ENCODE measurements at places on chromosomes 2 and 18. TPM values are rescaled to one million over a fixed set of nuclear protein-coding genes. Genes with fewer than 3 reads are reported as not detected.

DNA sequence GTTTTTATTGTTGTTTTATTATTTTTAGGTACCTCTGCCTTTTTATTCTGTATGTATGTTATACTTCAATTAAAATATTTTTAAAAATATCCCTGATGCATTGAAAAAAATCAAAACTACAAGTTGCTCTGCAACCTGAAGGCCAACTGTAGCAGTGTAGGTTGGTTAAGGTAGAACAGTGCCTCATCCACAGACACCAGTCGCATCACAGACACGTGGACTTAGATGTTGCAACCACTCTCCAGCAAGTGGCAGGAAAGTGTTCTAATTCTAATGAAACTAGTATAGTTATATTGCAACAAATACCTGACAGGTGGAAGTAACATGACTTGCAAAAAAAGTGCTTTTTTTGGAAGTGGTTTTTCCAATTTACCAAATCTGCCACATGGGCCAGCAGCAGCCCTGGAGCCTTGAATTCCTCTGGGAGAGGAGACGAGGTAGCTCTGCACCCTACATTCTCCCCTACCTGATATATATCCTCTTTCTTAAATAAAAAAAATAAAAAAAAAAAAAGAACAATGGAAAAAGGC, 28.4 kb upstream of the SLC3A1 start:
- H3K27me3 ChIP-seq, result no peaks in the 10 kb centered on the region
- no peak overlapping the region for H3K4me3 ChIP-seq
- DNase-seq, result no peak
- no peaks in the 10 kb centered on the region for H3K36me3 ChIP-seq
- H3K27ac ChIP-seq, result no peak overlapping the region
- H3K4me1 ChIP-seq, result peaks cover 9% of the 10 kb centered on the region

- no peak overlapping the region for H3K4me3 ChIP-seq
- H3K4me1 ChIP-seq, result no peaks in the 10 kb centered on the region
- no peak for DNase-seq
- H3K27ac ChIP-seq, result no peak overlapping the region
- H3K36me3 ChIP-seq, result no peaks in the 10 kb centered on the region
- no peaks in the 10 kb centered on the region for H3K27me3 ChIP-seq
These were observed 339.3 kb downstream of the LRP1B start for GRCh38 chr2:141791521-141791920.

CHAC2 gene
- polyA plus RNA-seq, result 5.4 TPM

GRCh38 chr2:205657579-205657978, 24.7 kb upstream of the NRP2 start:
- peaks cover 13% of the 10 kb centered on the region for H3K4me1 ChIP-seq
- no peak overlapping the region for H3K27ac ChIP-seq
- H3K4me3 ChIP-seq, result no peak overlapping the region
- no peaks in the 10 kb centered on the region for H3K36me3 ChIP-seq
- no peaks in the 10 kb centered on the region for H3K27me3 ChIP-seq

- H3K4me3 ChIP-seq, result no peak overlapping the region
- DNase-seq, result no peak
- peaks cover 6% of the 10 kb centered on the region for H3K4me1 ChIP-seq
- H3K27me3 ChIP-seq, result no peaks in the 10 kb centered on the region
- no peak overlapping the region for H3K27ac ChIP-seq
These were observed 54.2 kb downstream of the CD8B2 start for GRCh38 chr2:106541333-106541732.

TM4SF20 gene
- not detected for polyA plus RNA-seq

DNA sequence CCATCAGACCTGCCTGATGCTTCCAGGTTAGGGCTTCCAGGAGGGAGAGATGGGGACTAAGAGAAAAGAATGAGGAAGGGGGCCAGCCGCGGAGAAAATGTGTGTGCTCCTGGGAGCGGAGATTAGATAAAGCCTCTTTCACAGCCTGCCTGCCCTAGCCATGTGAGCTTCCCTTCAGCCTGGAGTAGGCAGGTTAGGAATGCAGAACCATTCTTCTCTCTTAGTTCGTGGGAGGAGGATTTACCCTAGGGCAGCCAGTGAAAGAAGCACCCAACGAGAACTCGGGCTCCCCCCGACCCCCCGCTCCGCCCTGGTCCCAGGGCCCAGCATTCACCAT, 36.1 kb downstream of the POMC start:
- peaks cover 8% of the 10 kb centered on the region for H3K4me1 ChIP-seq
- no peak overlapping the region for H3K27ac ChIP-seq
- no peak for DNase-seq

MTA3 gene
- 9.2 TPM for polyA plus RNA-seq

DNA sequence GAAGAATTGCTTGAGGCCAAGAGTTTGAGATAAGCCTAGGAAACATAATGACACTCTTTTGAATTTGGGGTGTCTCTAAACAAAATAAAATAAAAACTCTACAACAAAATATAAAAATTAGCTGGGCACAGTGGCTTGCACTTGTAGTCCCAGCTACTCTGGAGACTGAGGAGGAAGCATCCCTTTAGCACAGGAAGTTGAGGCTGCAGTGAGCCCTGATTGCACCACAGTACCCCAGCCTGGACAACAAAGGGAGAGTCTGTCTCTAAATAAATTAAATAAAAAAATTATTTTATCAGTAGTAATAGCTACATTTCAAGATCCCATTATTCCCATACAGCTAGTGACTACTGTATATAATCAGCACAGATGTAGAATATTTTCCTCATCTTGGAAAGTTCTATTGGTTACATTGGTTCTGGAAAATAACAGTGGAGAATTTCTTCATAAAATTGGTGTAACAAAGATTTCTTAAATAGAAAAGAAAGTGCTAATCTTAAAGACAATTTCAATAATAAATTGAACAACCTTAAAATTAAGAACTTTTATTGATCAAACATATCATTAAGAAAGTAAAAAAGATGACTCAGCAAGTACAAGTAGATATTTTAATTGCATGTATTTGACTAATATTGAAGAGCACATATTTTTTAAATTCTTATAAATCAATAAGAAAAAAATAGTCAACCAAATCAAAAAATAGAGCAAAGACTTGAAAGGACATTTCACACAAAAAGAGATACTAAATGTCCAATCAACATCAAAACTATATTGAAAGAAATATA, 90.4 kb upstream of the KYNU start:
- no peaks in the 10 kb centered on the region for H3K36me3 ChIP-seq
- H3K27ac ChIP-seq, result no peak overlapping the region
- no peaks in the 10 kb centered on the region for H3K27me3 ChIP-seq
- no peaks in the 10 kb centered on the region for H3K4me1 ChIP-seq
- H3K4me3 ChIP-seq, result no peak overlapping the region
- DNase-seq, result no peak

MALT1 gene
- polyA plus RNA-seq, result 6.9 TPM

DOK6 gene
- 1.1 TPM for polyA plus RNA-seq

DNA sequence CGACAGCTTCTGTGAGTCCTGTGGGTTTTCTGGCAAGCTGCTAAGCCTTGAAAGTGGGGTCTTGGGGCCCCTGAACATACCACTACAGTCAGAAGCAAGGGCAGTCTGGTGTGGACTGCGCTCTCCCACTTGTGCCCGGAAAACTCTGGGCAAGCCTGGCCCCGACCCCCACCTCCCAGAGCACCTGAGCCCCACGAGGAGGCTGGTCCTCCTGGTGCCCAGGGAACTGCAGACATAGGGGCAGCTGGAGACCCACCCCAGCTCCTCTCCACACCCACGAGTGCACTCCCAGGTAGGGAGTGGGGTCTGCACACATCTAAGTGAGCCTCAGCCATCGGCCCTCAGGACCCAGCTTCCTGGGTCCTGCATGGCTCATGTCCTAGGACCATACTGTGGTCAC, 16.2 kb upstream of the GPC1 start:
- H3K27me3 ChIP-seq, result no peaks in the 10 kb centered on the region
- no peak for DNase-seq
- H3K4me1 ChIP-seq, result no peaks in the 10 kb centered on the region
- H3K27ac ChIP-seq, result no peak overlapping the region

DNA sequence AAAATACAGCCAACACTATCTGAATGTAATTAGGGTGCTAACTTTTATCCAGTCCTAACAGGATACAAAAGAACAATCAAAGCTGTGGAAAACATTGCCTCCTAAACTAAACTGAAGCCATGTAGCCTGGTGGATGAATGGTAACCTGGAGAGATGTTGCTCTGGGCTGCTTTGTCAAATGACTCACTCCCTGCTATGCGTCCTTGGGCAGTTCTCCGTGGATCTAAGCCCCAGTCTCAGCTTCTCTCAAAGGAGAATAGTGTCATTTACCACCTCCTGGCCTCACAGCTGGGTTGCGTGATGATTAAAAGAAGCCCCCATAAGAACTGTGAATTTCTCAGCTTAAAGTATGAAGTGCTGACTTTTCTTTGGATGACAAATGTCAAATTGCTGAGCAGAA, 203.7 kb downstream of the ICOS start:
- no peaks in the 10 kb centered on the region for H3K27me3 ChIP-seq
- H3K4me3 ChIP-seq, result no peak overlapping the region
- H3K27ac ChIP-seq, result no peak overlapping the region
- DNase-seq, result no peak

DNA sequence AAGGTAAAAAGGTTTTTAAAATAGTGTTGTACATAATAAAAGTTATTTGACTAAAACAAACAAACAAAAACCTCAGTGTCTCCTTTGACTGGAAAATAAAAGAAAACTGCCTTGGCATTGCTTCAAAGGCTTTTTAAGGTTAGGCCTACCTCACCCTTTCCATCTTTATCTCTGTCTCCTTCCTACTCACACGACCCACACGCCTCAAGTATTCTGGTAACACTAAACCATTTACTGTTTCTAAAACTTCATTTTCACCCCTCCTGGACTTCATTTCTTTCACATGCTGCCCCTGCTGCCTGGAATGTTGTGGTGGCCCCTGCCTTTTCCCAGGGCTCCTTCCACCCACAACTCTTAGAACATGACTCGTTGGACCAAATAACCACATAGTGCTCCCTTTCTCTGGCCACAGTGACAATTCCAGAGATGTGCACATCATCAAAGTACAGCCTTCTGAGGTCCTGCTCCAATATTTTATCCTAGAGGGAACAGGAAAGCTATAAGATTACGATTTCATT, 54.0 kb downstream of the ERBB4 start:
- H3K27ac ChIP-seq, result no peak overlapping the region
- DNase-seq, result no peak
- no peak overlapping the region for H3K4me3 ChIP-seq
- H3K4me1 ChIP-seq, result no peaks in the 10 kb centered on the region

DNA sequence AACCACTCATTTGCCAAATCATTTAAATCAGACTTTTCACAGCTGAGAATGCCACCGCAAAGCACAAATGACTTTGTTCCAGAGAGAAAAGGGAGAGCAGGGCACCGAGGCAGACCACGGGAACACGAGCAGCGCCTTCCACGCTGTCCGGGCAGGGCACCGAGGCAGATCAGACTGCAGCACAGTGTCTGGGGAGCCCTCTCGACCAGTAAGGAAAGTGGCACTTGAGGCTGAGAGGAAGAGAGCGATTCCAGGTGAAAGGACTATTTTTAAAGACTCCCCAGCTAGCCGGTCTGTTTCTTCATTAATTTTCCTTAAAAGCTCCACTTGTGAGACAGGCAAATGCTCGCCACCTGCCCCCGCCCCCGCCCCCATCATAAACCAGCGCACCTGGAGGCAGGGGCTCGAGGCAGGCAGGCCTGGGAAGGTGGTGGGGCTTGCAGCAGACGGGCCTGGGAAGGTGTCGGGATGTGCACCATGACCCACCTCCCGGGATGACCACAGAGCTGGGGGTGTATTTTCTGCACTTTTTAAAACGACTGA, 80.9 kb upstream of the CTDP1 start:
- no peak for DNase-seq
- peaks cover 8% of the 10 kb centered on the region for H3K4me1 ChIP-seq
- no peaks in the 10 kb centered on the region for H3K36me3 ChIP-seq

- H3K4me3 ChIP-seq, result no peak overlapping the region
- no peaks in the 10 kb centered on the region for H3K36me3 ChIP-seq
- H3K4me1 ChIP-seq, result no peaks in the 10 kb centered on the region
These were observed 135.4 kb downstream of the ABCA12 start for GRCh38 chr2:215003001-215003400.

DCDC2C gene
- polyA plus RNA-seq, result not detected

POTEC gene
- not detected for polyA plus RNA-seq

REG3G gene
- not detected for polyA plus RNA-seq

Data from lung (tissue), 17 donors.